ENCODE measurements at places on chromosomes 16 and 17.

GRCh38 chr17:83055911-83056582 lies 23.4 kb upstream of the METRNL start:
- DNase-seq = no peak

DNA sequence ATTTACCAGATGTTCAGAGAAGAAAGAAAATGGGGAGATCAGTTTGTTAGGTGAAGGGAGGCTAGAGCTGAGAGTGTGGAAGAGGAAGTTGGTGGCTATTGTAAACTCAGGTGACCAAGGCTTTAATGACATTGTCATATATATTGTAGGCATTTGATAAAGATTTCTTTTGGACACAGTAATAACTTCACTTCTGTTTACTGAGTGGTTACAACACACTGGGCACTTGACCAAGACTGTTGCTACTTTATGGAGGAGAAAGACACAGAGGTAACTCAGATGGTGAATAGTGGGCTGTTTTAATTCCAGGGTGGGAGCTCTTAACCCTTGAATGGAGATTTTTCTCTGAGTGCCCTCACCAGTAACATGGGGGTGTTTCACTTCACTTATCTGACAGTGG lies 46.0 kb downstream of the TNRC6A start:
- no peak for DNase-seq

DNA sequence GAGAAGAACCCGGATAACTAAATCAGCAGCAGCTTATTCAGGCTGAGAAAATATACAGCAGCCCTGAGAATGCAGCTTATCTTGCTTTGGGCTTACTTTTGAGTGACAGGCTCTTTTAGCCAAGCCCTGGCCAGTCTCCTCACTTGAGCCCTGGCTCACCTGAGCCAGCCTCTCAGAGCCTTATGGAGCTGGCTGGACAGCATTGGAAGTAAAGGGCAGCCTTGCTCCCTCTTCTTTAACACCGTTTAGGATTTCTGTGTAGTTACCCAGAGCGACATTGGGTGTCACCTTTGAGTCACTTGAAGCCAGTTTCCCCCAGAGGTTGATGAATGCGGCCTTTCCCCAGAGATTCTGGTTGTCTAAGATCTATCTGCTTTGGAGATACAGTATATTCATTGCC lies 7.7 kb upstream of the NPIPB2 start:
- DNase-seq = no peak

- no peak for DNase-seq
Observed at GRCh38 chr16:86100205-86101136, 201.5 kb downstream of the IRF8 start.

- no peak for DNase-seq
Observed at GRCh38 chr16:85347213-85347591, 234.9 kb upstream of the CIBAR2 start.

- no peak for DNase-seq
Observed at GRCh38 chr17:40554646-40555295, 10.5 kb downstream of the CCR7 start.

GRCh38 chr16:49969091-49970030 lies 55.7 kb upstream of the CNEP1R1 start:
- DNase-seq = no peak

DNA sequence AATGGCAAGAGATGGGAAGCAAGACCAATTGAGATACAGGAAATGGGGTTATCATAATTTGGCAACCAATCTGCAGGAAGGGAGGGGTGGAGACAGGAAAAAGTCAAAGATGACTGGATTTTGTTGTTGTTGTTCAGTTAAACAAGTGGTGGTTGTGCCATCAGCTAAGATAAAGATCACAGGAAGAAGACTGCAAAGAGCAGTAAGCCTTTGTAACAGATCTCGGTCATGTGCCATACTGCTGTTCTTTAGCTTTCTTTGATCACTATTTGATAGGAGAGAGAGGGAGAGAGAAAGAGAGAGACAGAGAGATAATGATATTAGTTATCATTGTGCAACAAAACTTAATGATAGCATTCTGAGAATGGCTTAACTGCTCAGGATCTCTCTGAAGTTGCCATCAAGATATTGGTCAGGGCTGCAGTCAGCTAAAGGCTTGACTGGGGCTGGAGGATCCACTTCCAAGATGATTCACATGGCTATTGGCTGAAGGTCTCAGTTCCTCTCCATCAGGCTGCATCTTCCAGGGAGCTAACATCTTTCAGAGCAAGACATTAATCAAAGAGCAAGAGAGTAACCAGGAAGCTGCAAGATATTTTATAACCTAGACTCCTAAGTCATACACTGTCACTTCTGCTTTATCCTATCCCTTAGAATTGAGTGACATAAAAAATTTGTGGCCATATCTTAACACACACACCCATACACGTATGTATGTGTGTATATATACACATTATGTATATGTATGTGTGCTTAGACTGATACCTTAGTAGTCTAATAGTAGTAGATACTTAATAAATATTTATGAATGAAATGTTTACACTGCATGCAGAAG lies 405.0 kb downstream of the SHISA9 start:
- DNase-seq = no peak

- DNase-seq = no peak
Observed at GRCh38 chr17:72631949-72632684, 460.4 kb downstream of the SLC39A11 start.

DNA sequence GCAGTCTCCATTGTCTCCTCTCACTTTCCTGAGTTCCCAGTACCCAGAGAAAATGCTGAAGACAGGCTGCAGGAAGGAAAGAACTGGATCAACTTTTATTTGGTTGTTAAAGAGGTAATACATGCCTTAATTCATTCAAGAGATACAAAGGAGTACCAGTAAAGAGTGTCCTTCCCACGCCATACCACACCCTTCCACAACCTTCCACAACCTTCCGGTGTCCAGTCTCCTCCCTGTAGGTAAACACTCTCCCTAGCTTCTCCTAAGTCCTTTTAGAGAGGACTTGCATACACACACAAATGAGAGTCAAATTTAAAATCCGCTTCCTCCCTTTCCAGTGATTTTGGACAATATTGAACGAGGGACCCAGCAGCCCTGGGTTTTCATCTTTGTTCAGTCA lies 2.8 kb upstream of the CA7 start:
- DNase-seq = no peak

GRCh38 chr16:80680839-80681238 lies 123.6 kb downstream of the CDYL2 start:
- no peak for DNase-seq

DNA sequence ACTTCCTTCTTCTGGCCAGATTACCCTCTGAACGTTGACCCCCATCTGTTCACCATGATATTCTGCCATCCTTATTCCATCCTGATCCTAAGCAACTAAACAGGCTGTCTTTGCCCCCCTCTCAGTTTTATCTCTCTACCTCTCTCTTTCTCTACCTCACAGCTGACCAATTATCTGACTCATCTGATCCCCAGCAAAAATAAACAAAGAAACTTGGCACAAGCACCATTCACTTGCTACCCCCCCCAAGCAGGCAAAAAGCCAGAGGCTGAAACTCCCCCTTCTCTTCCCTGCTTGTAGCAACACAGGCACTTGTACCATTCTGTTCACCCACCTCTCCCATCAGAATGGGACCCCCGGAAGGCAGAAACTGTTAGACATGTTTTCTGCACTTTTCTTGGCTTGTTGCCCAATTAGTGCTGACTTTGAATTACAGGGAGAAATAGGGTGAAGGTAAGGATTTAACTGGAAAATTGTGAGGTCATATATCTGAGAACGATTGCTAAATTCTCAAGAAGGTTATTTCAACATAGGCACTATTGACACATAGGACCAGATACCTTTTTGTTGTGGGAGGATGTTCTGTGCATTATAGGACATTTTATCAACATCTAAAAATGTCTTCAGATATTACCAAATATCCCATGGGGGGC lies 163.2 kb downstream of the TOX3 start:
- DNase-seq = no peak

DNA sequence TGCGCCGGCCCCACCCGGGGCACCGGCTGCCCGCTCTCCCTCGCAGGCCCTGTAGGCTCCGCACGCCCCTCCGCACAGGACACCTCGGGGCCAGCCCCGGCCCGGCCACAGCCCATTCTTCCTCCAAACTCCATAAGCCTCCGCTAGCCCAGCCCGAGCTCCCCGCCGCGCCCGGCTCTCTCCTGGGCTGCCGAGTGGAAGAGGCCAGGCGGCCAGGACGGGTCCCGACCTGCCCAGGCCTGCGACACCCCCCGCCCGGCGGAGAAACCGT lies 397 bp downstream of the NCOR1 start:
- peak; percentile 9 for DNase-seq

GRCh38 chr17:82297280-82297713 lies 20.1 kb downstream of the CD7 start:
- DNase-seq = peak; percentile 69

Measured in stimulated activated CD4-positive, alpha-beta T cell treated with anti-CD3 and anti-CD28 coated beads, TNF-alpha, amount 100 ng/mL, for 4 hours (primary cell).